T follicular helper cell (primary cell): ENCODE measurements at places on chromosomes 13 and 19.

GRCh38 chr19:35522745-35523327 is 5.3 kb downstream of the SBSN start:
- no peak for DNase-seq

DNA sequence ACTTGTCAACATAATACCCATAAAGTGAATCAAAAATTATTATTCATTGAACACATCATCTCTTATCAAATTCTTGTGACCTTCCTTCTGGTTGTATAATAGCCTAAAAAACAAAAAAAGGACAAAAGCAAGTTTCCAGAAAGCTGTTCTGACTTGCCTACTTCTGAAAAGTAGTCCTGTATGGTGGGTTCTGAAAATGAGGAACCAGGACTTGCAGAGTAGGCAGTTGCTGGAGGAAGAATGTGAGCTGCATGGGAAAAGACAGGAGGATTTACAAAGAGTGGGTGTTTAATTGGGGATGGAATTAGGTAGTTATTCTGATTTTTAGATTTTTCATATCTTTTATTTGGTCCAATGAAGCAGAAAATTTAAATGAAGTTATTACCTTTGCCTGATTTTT is 56.7 kb downstream of the RCBTB2 start:
- DNase-seq = no peak

GRCh38 chr19:15114153-15114540 is 6.9 kb downstream of the SYDE1 start:
- DNase-seq = no peak

DNA sequence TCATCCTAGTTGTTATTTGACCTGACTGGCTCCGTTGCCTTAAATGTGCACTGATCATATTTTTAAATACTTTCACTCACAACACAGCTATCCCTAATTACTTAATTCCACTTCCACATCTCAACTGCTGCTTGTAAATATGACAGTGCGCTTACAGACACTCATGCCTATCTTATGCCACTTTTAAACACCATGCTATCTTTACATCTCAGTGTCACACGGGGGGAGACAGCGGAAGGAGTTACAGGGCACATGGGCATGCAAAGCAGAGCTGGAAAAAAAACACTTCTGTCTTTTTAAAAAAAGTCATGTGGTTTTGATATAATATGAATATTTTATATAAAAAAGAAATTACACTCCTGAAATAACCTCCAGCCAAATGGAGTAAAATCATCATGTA is 44.1 kb downstream of the SMAD9 start:
- no peak for DNase-seq

DNA sequence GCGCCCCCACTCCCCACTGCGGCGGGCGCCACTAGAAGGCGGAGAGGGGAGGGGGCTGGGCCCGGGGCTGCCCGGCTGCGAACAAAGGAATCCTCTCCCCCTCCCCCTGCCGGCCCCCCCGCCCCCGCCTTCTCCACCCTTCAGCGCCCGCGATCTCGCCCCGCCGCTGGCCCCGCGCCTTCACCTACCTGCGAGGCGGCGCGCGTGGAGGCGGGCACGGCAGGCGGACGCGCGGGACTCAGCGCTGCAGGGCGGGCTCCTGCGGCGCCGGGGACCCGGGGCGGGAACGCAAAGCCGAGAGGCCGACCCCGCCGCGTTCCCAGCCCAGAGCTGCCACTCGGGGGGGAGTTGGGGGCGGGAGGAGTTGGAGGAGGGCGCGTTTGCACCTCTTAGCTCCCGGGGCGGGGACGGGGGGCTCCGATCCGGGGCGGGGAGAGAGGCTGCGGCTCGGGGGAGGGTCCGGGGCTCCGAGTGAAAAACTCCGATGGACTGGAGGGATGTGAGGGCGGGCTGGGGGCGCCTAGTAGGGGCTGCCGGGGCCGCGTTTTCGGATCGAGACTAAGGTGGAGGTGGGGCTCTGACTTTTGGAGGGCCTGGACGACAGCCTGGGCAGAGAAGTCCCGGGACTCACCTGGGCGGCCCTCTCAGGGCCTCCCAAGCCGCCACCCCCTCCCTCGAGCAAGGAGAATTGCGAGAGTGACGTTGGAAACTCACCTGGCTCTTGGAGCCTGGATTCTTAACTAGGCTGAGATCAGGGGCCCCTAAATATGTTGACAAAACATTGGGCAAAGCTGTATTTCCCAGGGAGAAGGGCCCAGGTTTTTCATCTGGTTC is at the start of gene FBN3:
FBN3 (minus strand) TSS at position 332 of the 834 bp plus-strand sequence. CDS start 2,112 bp downstream, outside the sequence.
- DNase-seq = no peak

- peak; percentile 84 for DNase-seq
These were observed at the start of gene SIN3B for GRCh38 chr19:16829010-16829821. Gene SIN3B, plus strand, starts transcription at chr19:16829398. Its CDS starts 23 bp downstream, at chr19:16829421.

- DNase-seq = no peak
These were observed 435.7 kb downstream of the EFNB2 start for GRCh38 chr13:106099765-106100164.

GRCh38 chr19:10321874-10322835 is 6.3 kb upstream of the FDX2 start:
- no peak for DNase-seq

DNA sequence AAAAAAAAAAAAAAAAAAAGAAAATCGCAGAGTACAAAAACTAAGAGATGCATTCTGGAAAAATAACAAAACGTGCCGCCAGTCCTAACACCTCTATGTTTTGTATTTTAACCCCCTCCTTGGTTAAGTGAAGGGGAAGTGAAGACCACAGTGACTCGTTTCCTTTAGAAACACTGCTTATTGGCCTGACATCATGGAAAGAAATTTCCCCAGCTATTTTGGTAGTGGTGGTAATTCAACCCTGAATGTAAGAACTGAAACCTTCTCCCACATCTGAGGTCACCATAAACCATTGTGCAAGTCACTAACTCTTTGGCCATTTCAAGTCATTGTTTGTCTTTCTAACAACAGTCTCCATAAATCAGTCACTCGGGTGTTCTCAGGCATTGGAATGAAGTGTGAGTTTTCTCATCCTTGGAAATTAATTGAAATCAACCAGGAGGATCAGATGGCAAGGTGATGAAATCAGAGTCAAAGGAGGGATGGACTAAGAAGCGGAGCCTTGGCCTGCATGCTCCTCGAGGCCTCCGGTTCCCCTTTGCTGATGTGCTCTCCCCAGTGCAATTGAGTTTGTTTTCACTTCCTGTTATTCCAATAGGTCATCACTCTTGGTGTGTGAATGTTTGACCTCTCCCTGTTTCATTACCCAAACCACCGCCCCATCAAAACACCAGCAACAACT is 443.9 kb downstream of the FGF9 start:
- DNase-seq = peak; percentile 8

DNA sequence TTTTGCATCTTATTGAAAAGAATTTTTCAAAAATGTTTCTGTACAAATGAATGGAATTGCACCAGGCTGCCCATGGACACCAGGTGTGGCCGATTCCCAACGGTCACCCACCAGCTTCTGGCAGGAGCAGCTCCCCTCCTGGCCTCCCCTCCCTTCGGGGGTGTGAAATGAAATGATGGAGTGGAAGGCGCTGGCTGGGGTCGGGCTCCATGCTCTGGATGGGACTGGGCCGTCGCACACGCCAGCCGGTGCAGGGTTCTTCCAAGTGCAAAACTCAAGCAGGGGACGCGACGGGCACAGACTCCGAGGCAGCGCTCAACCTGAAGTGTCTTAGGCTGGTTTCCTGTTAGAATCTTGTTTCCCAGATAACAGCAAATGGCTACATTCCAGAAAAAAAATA is 21.9 kb downstream of the C19orf44 start:
- no peak for DNase-seq

DNA sequence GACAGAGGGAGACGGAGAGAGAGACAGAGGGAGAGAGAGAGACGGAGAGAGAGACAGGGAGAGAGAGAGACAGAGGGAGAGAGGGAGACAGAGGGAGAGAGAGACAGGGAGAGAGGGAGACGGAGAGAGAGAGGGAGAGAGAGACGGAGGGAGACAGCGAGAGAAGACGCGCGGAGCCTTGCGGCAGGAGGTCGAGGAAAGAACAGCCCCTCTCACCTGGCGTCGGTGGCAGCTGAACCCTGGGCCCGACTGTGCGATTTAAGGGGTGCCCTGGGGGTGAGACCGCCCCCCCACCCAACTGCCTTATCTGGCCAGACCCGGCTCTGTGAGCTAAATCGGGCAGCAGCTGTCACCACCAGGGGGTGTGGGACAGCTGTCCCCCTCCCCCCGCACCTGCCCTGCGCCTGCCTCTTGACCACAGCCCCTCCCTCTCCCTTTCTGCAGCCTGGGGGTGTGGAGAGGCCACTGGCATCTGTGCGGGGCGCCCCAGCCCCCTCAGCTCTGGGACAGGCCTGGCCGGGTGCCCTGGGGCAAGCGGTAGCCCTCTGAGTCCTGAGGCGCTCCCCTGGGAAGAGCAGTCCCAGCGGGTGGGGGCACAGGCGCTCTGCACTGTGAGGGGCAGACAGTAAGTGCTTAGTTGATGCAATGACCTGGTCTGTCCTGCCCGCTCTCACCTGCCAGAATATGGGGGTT is 10.8 kb downstream of the JOSD2 start:
- DNase-seq = no peak

- no peak for DNase-seq
These were observed 9.3 kb upstream of the HIF3A start for GRCh38 chr19:46287585-46287984.

DNA sequence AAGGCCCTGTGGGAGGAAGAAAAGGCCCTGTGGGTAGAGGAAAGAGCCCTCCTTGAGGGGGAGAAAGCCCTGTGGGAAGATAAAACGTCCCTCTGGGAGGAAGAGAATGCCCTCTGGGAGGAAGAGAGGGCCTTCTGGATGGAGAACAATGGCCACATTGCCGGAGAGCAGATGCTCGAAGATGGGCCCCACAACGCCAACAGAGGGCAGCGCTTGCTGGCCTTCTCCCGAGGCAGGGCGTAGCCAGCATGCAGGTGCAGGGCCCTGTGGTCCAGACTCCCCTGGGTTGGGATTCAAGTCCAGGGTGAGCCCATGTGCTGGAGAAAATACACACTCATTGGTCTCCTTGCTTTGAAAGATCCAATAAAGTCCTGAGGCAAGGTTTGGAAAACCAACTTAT is 4.1 kb downstream of the CCDC70 start:
- DNase-seq = no peak

- no peak for DNase-seq
These were observed 61.4 kb upstream of the SLITRK1 start for GRCh38 chr13:83943530-83944279.

GRCh38 chr19:23916991-23917390 is 2.3 kb downstream of the ZNF726 start:
- DNase-seq = no peak

- DNase-seq = no peak
These were observed 1.8 kb upstream of the LILRB4 start for GRCh38 chr19:54660964-54661363.

- DNase-seq = no peak
These were observed 21.0 kb upstream of the SERP2 start for GRCh38 chr13:44352671-44353070.

DNA sequence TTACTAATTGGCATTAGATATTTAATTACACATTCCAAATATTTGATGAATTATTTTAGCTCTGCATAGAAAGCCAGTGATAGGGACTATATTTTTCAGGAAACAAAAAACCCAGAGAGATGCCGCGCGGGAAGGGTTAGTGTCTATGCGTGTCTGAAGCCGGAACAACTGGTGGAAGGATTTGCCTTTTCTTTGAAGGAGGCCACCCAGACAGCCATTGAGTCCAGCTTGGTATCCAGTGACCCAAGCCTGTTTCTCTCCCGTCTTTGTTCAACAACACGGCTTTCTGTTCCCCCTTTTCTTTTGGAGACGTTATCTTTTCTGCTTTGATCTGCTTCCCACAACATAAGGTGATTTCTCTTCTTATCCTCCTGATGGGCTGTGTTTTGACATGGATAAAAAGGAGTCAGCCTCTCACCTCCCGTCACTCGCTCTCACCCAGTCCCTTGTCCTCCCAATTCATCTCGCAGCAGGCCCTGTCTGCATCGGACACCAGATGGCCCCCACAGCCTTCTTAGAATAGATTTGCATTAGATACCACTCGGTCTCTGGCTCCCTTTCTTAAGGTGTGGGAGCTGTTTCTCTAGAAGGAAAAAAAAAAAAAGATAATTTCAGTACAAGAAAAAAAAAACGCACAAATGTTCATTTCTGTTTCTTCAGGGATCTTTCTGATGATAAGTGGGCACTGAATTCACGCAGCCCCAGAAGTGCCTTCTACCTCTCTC is 361.8 kb downstream of the ZNF536 start:
- DNase-seq = no peak

GRCh38 chr13:41696163-41697003 is 239.0 kb downstream of the RGCC start:
- DNase-seq = no peak

DNA sequence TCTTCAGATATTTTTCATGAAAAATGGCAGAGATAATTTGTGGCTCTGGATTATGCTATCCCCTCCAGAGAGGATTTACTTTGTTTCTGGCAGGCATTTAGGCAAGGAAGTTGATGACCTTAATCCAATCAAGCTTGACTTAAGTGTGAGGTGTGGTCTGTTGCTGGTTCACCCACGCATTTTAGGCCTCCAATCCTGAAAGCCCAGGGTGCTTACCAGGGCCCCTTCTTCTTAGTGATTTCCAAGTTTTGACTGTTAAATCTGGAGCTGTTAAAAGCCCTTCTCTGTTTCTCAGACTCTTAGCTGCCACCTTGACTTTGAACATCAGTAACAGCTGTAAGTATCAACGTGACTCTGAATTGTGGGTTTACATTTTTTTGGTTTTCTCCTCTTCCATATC is 161.8 kb downstream of the DNAJC15 start:
- DNase-seq = no peak

DNA sequence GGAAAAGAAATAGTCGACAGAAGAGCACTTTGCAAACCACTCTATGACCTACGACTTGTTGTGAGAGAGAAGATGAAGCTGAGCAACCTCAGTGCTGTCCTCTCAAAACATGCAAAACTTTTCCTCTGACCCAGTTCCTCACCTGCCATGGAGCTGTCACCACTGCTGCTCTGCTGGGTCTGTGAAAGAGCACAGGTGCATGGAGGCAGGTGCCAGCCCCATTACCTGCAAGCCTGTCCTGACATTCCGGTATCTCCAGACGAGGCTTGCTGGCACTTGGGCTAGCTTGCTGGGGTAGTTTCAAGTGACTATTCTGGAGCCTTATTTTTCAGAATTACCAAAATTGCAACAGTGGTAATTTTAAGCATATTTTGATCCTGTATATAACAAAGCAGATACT is 49.5 kb upstream of the RFXAP start:
- no peak for DNase-seq

DNA sequence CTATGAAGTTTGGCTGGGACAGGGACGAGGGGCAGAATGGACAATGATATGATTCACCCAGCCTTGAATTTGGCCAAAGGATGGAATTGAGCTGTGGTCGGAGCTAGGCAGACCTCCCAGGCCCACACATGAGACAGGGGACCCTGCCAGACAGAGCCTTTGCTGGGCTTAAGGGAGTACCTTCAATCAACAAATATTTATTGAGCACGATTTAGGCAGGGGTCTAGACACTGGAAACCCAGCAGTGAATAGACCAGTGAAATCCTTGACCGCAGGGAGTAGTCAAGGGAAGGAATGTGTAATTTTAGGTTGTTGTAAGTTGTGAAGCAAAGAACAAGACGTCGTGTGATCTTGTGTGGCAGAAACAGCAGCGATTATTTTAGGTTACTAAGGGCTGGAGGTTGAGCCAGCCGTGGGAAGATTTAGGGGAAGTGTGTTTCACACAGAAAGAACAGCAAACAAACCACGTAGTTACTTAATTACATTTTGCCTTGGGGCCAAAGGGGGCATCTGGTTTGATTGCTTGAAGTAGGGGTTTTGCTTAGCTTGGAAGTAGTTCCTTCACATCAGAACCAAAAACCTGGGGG is 16.9 kb upstream of the AP1M2 start:
- DNase-seq = no peak
